ENCODE measurements at places on chromosomes 3 and 15. TPM values are rescaled to one million over a fixed set of nuclear protein-coding genes. Genes with fewer than 3 reads are reported as not detected.
A peak's percentile ranks its signal among the peaks of the same experiment; 100 is the strongest.

HCLS1 gene
- 0.39 TPM for total RNA-seq

DNA sequence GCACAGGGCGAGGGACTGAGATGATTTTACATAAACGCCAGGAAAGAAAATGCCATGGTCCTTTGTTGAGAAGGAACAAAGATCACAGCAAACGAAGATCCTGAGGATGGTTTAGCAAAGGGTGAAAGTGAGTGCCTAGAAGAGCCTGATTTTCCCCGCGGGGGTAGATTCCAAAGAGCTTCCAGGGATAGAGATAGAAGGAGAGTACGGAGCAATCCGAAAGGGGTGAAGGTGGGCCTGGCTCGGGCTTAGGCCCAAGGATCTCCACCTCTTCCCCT, 977 bp downstream of the CDC25A start:
- DNase-seq, result peak; percentile 10

DNA sequence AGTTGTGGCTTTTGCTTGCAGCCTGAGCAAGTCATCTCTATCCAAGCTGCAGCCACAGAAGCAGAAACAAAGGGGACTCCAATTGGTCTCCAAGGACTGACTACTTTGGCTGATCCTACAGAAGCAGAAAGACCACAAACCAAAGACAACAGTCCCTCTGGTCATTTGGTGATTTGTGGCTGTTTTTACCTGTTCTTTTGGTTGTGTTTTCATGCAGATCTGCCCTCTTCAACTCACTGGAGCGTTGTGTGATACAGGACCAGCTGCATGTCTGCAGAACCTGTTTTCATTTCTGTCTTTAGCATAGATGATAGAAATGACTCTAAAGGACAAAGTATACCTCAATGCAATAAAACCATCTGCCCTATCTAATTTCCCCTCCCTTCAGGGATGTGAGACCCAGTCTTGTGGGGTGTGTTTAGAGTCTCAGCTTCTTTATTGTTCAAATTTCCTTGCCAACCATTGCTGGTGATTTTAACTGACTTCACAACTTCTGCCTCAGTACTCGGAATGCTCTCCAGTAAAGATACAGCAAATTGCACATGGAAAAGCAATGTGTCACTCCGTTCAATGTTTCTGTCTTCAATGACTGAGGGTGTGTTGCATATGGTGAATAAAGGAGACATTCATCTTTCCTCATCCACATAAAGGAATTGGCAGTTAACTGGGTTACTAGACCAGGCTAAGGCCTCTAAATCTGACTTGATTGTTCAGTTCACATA, 48.9 kb upstream of the SLC7A14 start:
- DNase-seq, result no peak

- DNase-seq, result no peak
Observed at GRCh38 chr15:97425596-97425995, 534.9 kb upstream of the ARRDC4 start.

DNA sequence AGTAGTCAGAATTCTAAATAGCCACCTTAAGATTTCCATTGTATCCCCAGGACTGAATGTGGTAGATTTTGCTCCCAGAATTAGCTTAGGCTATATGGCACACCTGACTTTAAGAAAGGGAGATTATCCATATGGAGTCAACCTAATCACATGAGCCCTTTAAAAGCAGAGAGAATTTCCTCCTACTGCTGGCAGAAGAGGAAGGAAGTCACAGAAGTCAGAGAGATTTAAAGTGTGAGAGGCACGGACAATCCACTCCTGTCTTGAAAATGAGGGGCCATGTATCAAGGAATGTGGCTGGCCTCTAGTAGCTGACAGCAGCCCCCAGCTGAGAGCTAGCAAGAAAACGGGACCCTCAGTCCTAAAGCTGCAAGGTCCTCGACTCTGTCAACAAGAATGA, 26.8 kb downstream of the LRRC31 start:
- DNase-seq, result no peak

GRCh38 chr3:188067932-188068331, 86.0 kb upstream of the LPP start:
- peak; percentile 81 for DNase-seq
